Bronchus fibroblast of lung (primary cell): ENCODE measurements at places on chromosomes 3 and 15. TPM values are rescaled to one million over a fixed set of nuclear protein-coding genes. Genes with fewer than 3 reads are reported as not detected.

AHSG gene
- total RNA-seq = not detected in 2 replicates

MNS1 gene
- total RNA-seq = 1.8 and 3.4 TPM in 2 replicates

SOX14 gene
- total RNA-seq = not detected in 2 replicates

CRYGS gene
- total RNA-seq = 0.34 and 0.59 TPM in 2 replicates

B3GALNT1 gene
- total RNA-seq = 23.2 and 27.1 TPM in 2 replicates

GABRG3 gene
- not detected in 2 replicates for total RNA-seq

KLHL6 gene
- not detected in 2 replicates for total RNA-seq

P2RY1 gene
- total RNA-seq = 0.17 and 0.30 TPM in 2 replicates

POPDC2 gene
- not detected in 2 replicates for total RNA-seq

KCNMB3 gene
- 0.34 and 0.89 TPM in 2 replicates for total RNA-seq

CLDN16 gene
- not detected in 2 replicates for total RNA-seq

KBTBD12 gene
- not detected in 2 replicates for total RNA-seq

EBLN2 gene
- 0.89 and 1.0 TPM in 2 replicates for total RNA-seq
